Activated CD4-positive, alpha-beta T cell treated with anti-CD3 and anti-CD28 coated beads, Interleukin-2, amount 50 U/mL, for 48 hours (primary cell): ENCODE measurements at places on chromosomes 3 and 15.

- DNase-seq, result no peak
These were observed 316.4 kb downstream of the SOX2 start for GRCh38 chr3:182028081-182028480.

DNA sequence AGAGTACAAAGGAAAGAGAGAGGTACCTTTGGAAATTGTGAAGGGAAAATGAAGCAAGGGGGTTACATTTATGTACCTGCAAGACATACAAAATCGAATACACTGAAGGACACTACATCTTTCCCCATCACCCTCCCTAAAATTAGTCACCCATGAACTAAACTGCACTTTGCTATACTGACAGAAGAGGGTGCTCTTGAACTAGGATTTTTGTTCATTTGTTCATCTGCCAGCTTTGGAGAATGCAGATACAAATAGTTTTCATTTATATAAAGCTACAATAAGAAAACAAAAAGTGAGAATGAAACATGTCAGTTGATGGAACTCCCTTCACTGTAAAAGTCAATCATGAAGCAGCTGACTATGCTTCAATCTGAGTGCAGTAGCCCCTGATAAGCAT lies 55.7 kb downstream of the PCCB start:
- DNase-seq, result no peak

- DNase-seq, result no peak
These were observed 6.0 kb upstream of the VILL start for GRCh38 chr3:37984596-37984995.

DNA sequence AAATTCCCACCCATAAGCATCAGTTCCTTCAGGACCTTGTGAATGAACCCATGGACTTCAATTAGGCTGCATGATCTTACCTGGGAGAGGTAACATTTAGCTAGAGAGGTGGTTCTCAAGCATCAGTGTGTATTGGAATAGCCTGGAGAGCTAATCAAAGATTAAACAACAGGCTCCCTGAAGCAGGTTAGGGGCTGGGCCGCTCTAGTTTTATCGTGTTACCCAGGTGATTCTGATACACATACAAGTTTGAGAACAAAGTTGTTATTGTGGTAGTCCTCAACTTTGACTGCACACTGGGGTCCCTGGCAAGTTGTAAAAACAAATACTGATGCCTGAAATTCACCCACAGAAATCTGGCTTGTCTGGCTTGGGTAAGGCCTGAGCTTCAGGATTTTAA lies 31.2 kb downstream of the MYH15 start:
- no peak for DNase-seq

DNA sequence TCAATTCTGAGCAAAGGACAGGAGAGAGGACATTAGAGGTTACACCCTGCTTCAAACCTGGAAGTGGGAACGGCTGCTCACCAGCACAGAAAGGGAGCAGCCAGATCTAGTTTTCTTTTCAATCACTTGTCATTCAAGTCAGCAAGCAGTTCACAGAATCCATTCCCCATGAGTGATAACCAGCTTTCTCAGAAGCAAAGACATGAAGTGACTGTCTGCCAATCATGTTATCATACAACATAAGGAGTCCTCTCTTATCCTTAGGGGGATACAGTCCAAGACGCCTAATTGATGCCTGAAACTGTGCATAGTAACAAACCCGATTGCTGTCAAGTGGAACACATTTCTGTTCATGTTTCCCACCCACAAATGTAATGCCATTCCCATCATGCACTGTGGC lies 54.7 kb downstream of the FAM98B start:
- no peak for DNase-seq
